ENCODE measurements at places on chromosomes 6 and 20.

DNA sequence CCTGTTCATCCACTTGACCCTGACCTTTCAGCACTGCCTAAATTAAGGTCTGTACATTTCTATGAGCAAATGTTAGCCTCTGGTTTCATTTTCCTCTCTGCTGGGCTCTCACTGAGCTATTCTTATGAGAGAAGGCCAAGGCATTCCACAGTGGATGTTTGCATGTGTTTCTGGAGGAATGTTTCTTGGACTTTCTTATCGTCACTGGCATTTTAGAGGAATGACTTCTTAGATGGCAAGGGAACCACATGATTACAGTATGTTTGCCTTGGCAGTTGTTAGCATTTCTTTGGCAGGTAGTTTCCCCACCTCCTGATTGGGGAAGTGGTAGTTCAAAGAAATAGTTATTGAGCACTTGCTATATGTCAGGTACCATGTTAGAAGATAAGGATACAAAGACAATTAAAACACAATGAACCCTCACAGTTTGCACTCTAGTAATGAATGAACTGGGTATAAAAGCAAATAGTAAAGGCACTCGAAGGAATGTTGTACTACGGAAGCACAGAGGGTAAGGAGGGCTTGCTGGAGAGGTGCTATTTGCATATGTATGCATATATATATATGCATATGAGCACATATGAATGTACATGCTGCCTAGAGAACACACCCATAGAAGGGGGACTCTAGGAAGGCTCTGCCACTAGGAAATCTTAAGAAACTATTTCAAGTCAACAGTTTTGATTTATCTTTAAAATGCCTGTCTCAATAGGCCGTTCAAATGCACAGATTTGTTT lies 307.4 kb downstream of the EYA4 start:
- no peak for DNase-seq

GRCh38 chr6:40912158-40912946 lies 126.7 kb downstream of the UNC5CL start:
- DNase-seq, result no peak

DNA sequence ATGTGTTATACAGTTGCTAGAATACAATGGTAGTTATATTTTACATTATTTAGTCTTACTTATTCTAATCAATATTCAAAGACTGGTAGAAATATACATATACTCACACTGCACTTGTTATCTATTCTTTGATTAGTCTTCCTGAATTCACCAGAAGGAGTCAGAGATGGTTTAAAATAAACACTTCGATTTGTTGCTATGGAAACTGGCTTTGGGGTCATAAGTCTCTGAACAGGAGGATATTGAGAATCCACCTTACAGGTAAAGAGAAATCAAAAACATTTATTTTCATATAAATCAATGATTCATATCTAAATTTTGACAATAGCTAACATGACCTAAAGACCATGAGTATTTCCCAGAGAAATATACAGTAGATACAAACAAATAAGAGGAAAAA lies 41.6 kb downstream of the NUP153 start:
- DNase-seq, result no peak

DNA sequence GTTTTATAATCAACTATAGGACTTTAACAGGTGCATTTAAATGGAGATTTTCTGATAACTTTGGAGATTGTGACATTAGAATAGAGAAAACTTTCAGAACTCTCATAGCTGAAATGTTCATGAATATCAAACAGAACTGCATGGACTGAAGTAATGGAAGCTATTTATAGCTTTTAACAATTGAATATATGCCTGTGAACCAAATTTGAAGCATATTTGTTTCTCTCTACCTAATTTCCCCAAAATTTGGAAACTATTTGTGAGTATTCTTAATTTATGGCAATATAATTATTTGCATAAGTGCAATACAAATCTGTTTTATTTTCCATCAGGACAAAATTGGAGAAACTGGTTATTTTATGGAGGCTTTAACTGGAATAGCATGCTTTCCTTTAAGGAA lies 96.6 kb downstream of the PLG start:
- no peak for DNase-seq

- no peak for DNase-seq
Measured at GRCh38 chr6:116572162-116572561, 858 bp downstream of the RWDD1 start.

- DNase-seq, result no peak
Measured at GRCh38 chr6:81739230-81740195, 13.0 kb downstream of the TENT5A start.

DNA sequence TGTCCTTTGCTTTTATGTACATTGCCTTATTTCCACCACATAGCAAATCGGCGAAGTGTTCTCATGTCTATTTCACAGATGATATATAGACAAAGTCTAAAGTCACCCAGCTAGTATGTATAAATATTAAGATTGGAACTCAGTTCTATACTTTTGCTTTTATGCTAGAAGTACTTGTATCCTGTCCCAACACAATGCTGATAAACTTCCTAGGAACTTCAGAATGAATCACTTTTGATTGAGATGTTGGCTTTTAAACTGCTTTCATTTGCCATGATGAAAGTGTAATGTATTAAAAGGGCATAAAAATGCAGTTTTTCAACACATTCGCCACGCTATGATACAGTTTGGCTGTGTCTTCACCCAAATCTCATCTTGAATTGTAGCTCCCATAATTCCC lies 50.8 kb downstream of the GCLC start:
- no peak for DNase-seq

DNA sequence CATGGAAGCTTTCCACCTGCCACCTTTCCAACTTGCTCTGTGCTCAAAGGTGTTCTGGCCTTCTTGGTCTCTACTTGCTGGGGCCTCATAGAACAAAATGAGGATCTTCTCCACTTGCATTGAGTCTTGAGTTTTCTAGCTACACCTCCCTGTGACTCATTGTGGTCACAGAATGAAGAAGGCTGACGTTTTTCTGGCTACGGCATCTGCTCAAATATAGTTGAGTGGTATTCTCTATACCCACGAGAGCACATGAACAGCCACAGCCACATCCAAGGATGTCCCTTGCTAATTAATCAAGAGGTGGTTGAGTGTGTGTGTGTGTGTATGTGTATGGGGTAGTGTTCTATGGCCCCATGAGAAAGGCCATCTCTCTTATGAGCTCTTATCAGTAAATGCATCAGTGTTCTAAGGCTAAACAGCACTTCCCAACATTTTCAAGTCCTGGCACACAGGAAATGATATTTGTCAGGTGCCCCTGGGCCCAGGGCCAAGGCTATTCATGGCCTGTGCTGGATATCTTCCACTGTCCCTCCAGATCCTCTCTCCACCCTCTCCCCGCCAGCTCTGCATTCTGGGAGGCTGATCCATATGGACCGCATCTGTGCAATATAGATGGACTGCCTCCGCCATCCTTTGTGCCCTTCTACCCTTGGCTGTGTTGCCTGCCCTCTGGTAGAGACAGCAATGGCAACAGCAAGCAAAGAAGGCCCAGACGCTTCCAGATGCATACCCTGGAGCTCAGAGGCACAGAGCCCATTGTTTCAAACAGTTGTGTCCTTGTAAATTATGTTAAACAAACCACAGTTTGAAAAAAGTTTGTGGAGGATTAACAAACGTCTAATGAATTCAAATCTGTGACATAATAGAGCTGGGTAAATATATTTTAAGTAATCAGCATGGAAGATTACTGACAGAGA lies 150.2 kb downstream of the LRFN2 start:
- no peak for DNase-seq

DNA sequence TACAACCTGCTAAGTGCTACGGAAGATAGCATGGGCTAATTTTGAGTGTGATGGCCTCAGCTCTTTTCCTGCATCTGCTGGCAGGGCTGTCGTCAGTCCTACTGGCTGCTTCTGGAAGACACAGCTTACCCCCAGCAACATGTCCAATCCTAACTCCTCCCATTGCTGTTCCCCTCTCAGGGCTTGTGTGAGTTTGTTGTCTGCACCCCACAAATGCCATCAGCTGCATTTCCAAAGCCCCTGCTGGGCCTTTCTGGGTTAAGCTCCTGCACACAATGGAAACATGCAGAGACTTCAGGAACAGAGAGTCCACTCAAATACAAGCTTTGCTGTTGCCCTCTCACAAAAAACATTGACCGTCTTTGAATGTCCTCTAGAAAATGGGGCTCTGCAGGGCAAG lies 84.7 kb downstream of the RNF182 start:
- DNase-seq, result no peak

DNA sequence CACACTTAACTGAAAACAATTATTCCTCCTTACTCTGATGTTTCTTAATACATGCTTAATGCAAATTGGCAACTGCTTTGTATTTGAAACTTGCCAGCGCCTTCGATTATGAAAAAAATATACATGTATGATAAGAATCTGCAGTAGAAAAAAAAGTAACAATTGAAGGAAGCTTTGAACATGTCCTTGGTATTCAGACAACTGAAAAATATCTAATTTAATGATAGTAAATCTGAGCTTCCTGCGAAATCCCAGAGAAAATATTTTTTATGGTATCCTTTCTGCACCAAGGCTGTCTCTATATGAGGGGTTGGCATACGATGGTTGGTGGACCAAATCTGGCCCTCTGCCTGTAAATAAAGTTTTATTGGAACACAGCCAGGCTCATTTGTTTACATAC lies 186.2 kb downstream of the HDGFL1 start:
- no peak for DNase-seq

DNA sequence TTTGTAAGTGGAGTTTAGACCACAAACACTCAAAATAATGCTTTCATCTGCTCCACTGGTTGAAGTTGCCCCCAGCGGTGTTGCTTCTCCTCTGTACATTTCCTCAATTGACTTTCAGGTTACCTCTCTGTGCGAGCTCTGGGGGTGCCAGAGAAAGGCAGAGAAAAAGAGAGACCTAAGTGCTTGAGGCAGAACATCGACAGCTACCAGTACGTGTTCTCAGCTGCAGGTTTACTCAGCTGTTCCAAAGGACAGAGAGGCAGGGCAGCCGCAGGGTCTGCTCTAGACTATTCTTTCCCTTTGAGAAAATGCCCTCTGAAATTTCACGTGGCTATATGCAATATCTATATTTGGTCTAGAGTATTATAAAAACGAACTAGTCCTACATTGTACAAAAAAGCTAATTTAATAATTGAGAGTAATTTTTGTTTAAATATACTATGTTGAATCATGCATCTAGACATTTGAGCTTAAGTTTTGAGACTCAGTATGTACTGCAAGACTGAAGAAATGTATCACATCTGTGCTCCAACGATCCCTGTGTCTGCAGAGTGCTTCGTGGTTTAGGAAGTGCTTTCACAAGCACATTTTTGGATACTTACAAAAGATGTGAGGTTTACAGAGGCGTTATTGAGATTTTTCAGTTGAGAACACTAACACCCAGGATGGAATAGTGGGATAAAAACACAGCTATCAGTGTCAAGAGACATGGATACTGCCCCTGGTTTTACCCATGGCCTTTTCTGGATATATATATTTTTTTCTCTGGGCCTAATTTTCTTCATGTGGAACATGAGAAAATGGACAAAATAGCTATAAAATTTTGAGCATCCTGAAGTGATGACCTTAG lies 453.6 kb upstream of the FLRT3 start:
- DNase-seq, result no peak
